ENCODE measurements at places on chromosomes 3 and 15. TPM values are rescaled to one million over a fixed set of nuclear protein-coding genes. Genes with fewer than 3 reads are reported as not detected.

Gene CHST13
- total RNA-seq = not detected

GRCh38 chr3:156865732-156866131, 39.6 kb downstream of the LEKR1 start:
- no peak overlapping the region for H3K27ac ChIP-seq
- H3K4me3 ChIP-seq = no peak overlapping the region
- no peak for DNase-seq
- no peaks in the 10 kb centered on the region for H3K27me3 ChIP-seq

Gene RAB6B
- 222 TPM for total RNA-seq

DNA sequence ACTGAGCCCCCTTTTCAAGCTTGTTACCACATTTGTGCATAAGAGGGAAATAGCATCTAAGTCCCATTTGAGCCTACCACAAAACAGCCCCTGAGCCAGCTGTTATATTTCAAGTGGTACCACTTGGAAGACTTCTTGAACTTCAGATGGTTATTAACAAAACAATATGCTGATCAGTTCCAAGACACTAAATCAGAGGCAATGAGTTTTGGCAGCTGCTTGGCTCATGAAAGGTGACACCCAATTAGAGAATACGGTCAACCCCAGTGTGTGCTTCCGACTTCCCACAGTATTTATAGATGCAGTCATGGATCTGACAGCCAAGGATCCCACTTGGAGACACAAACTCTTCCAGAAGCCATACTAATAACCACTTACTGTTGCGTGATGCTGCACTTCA, 469.6 kb upstream of the PPP2R3A start:
- no peaks in the 10 kb centered on the region for H3K4me1 ChIP-seq
- H3K27ac ChIP-seq = no peak overlapping the region
- no peak for DNase-seq

Measured in glutamatergic neuron (in vitro differentiated cells).